ENCODE measurements at places on chromosomes 5 and 9.

DNA sequence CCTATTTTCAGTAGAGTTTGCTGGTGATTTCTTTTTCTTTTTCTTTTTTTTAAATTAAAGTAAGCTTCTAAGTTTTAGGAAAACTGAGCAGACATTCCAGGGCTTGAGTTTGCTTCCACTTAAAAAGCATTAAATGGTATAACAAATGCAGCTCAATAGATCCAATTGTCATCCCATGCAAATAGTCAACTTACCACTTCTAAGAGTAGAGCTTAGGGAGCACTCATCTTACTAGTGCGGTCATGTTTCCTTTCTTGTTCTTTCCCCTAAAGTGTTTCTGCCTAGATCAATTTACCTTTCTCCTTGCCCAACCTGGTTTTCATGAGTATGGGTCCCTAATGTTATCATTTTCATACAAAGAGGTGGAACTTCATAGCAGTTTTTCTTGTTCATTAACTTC is 13.0 kb upstream of the CEP120 start:
- no peak for DNase-seq

GRCh38 chr5:103469288-103470040 is 93.1 kb downstream of the NUDT12 start:
- DNase-seq: no peak

DNA sequence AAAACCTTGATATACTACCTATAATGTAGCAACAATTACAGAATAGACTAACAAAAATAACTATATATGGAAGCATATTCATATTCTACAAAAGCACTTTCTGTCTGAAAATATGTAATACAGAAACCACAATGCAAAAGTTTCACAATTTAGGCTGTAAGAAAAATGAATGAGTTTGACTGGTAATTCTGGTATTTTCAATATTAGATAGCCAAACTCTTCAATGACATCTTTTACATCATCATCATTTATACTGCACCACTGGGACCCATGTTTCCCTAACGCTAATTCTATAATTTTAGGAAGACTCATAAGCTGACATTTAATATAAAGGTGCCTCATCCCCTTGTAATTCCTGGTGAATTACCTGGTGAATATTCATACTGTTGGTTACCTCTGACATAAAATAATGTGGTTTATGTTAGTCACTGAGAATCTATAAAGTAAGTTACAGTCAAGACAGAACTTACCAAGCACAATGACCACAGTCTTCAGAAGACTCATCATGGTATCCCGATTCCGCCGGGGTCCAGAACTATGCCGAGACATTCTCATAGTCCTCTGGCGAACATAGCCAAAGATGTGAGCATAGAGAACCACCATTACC is 97.2 kb downstream of the LPAR1 start:
- no peak for DNase-seq

DNA sequence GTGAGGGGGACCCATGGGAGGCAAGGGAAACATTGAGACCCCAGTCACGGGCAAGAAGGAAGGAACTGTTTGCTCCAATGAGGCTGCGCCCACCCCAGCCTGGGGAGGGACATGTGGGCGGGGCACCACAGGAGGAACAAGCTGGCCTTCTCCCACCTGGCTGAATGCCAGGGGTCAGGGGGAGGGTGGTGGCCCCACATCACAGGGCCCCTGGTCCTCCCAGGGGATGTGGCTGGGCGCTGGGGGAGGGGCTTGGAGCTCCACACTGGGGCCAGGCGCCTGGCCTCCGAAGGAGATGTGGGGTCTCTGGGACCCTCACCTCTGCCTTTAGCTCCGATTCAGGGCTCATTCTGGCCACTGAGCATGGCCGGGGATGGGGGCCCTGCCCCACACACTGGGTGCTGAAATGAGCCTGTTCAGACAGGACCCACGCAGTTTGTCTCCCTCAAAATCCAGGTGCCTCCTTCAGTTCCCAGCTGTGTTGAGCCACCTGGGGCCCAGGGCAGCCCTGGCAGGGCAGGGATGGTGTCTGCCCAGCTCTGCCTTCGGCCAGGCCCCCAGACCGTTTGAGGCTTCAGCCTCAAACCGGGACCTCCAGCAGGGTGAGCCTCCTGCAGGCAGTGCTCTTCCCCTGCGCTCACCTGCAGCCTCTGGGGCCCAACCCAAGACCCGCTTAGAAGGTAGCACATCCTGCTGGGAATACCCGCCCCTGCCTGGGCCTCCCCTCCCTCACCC is 33.2 kb upstream of the NOTCH1 start:
- no peak for DNase-seq

DNA sequence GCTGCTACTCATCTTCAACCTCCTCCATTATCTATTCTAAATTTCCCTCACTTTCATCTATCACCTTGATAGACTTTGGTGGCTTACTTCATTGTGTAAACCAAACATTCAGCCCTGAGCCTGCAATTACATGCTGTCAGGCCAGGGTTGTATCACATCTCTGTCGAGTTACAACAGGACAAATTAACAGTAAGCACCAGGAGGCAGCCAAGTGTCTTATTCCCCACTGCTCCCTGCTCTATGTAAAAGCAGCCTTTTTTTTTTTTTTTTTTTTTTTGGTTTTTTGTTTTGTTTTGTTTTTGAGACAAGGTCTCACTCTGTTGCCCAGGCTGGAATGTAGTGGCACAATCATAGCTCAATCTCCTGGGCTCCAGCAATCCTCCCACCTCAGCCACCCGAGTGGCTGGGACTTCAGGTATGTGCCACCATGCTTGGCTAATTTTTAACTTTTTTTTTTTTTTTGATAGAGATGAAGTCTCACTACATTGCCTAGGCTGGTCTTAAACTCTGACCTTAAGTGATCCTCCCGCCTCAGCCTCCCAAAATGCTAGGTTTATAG is 15.2 kb upstream of the ZCCHC9 start:
- no peak for DNase-seq
